HS-5 (cell line): ENCODE measurements at places on chromosomes 3 and 15.

DNA sequence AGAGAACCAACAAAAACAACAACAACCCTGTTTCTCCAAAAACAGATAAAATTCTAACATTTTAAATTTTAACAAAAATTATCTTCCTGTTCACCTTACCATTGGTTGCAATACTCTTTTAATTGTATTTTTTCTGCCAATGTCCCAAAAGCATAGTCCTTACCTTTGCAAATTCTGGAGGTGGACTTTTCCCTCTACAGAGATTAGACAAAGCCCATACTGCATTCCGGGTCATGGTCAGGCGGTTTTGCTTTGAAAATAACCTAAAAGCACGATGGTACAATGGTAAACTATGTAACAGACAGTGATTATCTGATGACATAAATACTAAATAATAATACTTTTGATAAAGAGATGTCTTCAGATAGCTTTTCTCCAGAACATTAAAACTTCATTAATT is 35.5 kb upstream of the WDR5B start:
- DNase-seq = no peak

GRCh38 chr3:127637546-127637945 is 8.6 kb downstream of the PODXL2 start:
- DNase-seq = no peak

DNA sequence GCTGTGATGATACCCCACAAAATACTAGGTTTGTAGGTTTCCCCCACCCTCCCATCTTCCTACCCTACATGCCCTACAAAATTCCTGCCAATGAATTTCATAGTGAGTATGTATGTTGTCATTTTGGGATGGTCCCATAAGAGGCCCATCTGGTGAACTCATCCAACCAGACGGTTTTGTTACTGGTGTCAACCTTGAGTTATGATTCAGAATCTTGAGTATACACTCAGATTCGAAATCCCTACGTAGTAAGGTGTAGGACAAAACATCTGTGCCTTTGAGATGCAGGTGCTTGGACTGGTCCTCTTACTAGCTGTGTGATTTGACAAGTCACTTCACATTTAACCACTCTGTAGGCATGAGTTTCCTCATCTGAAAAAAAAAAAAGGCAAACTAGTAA is 3.6 kb downstream of the SIAH2 start:
- no peak for DNase-seq

DNA sequence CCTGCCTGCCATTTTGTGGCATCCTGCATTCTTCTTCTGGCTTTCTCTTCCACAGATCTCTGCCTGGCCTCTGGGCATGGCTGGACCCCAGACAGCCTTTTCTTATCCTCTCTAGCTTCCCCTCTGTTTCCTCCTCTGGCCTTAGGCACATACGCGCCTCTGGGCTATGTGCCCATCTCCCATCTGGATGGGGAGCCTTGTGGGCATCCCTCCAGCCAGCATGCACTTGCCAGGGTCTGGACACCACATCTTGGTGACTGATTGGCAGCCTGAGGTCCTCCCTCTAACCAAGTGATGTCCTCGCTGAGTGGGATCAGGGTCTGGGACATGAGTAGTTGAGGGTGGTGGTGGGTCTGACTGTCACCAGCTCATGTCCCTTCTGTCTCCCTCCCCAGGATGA is 12.8 kb downstream of the PLEKHO2 start:
- DNase-seq = no peak

GRCh38 chr15:51907136-51907862 is 64.3 kb downstream of the LEO1 start:
- no peak for DNase-seq

GRCh38 chr15:39624806-39625205 is 43.9 kb downstream of the THBS1 start:
- peak; percentile 76 for DNase-seq

DNA sequence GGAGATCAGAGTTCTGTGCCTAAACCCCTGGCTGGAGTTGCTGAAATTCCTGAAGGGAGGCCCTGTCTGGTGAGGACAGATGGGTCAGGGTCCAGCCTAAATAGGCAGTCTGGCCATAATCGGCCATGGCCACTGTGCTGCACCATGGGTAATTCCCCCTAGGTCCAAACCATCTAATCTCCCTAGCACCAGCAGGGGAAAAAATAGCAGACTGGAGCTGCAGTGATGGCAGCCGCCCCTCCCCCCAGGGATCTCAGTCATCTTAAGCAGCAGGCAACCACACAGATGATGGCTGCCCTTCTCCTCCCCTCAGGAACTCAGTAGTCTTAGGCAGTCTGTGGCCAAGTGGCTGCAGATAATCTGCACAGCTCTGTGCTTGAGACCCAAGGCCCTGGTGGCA is 68.4 kb upstream of the CD96 start:
- no peak for DNase-seq

- DNase-seq = no peak
Observed at GRCh38 chr3:94611596-94611995, 548.7 kb downstream of the NSUN3 start.

- DNase-seq = no peak
Observed at GRCh38 chr3:139657936-139658335, 19.8 kb downstream of the NMNAT3 start.

GRCh38 chr15:45743426-45744235 is 108.8 kb downstream of the SQOR start:
- DNase-seq = no peak

DNA sequence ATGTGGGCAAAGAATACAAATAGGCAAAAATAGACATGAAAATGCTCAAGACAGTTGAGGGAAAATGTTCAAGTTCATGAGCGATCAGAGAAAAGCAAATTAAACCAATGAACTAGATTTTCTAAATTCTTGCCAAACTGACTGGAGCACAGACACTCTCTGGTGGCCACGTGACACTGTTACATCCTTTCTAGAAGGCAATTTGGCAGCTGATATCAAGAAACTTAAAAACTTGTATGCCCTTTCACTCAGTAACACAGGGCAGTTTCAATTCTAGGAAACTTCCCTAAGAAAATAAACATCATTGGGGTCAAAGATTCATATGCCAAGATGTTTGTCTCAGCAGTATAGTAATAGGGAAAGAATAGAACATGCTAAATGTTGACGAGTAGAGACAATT is 52.2 kb downstream of the ABHD5 start:
- no peak for DNase-seq

- no peak for DNase-seq
Observed at GRCh38 chr3:114223143-114223542, 14.2 kb downstream of the ZNF80 start.

- no peak for DNase-seq
Observed at GRCh38 chr15:74337607-74338211, 29.7 kb downstream of the CYP11A1 start.

DNA sequence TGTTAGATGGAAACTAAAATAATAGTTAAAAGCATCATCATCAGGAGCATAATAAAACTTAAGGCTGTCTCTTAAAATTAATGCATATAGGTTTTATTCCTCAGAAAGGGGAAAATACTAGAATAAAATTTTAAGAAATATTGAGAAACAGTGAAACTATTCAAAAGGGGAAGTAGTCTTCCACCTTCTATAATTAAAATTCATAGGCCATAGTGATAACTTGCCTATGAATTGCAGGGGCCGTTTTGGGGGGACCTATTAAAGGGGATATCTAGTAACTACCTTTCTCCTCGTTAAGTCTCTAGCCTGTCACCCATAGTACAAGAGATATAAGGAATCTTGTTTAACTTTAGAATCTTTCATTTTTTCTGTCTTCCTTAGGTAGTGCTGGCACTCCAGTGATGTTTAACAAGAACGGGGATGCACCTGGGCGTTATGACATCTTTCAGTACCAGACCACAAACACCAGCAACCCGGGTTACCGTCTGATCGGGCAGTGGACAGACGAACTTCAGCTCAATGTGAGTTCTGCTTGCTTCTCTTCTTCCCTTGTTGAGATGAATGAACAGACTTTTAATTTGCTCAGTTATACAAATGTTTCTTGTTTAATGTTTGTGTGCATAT is 600.4 kb downstream of the GRM7 start:
- no peak for DNase-seq

DNA sequence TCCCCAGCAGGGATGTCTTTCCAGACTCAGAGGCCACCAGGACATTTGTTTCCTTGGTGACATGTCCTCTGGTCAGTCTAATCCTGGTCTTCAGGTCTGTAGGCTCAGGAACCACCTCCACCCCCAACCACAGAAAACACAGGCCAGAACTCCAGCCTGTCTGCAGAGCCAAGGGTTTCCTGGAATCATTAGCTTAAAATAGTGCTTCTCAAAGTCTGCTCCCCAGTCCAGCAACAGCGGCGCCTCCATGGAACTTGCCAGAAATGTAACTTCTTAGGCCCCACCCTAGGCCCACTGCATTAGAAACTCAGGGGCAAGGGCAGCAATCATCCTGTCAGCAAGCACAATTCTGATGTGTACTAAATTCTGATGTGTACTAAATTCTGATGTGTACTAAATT is 20.0 kb downstream of the SLC28A1 start:
- DNase-seq = no peak

DNA sequence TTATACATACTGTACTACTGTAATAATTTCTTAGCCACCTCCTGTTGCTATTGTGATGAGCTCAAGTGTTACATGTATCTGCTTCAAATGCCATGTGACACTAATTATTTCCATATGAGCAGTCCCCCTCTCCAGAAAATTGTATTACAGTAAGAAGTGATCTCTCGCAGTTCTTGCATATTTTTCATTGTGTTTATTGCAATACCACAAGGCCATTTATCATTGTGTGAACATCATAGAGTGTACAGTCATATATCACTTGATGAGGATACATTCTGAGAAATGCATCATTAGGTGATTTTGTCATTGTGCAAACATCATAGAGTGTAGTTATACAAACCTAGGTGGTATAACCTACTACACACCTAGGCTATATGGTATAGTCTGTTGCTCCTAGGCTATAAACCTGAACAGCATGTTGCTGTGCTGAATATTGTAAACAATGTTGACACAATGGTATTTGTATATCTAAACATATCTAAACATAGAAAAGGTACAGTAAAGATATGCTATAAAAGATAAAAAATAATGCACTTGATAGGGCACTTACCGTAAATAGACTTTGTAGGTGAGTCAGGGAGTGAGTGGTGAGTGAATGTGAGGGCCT is 189.6 kb upstream of the MLF1 start:
- no peak for DNase-seq

DNA sequence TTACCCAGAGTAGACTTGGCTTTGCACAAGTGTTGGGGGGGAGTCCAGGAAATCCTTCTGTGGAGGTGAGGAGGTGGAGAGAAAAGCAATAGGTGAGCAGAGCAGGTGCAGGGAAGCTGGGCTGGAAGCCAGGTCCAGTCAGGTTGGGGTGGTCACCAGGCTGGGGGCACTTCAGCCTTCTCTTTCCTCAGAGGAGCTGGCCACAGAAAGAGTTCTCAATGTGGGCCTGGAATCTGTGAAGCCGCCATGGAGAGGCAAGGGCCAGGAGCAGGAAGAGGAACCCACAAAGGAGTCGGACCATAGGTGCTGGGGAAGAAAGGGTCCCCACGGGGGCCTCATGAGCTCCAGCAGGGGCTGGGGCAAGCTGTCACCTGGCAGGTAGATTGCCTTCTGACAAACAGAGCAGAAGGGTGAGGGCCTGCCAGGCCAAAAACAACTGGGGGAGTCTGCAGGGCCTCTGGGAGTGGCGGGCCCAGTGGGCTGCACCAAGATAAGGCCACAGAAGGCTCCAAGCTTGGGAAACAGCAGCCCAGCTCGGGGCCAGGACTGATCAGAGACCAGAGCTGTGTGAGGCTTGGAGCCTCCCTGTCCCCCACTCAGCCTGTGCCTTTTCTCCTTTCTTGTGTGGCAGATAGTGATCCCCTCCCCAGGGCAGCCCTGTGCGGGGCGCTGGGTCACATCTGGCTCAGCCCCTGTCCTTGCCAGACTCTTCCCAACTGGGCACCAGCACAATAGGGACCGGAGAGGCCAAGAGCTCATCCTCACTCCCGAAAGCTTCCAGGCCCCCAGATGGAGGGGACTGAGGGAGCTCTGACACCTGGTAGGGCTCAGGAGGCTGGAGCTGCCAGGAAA is 53.0 kb upstream of the FGD5 start:
- DNase-seq = no peak

DNA sequence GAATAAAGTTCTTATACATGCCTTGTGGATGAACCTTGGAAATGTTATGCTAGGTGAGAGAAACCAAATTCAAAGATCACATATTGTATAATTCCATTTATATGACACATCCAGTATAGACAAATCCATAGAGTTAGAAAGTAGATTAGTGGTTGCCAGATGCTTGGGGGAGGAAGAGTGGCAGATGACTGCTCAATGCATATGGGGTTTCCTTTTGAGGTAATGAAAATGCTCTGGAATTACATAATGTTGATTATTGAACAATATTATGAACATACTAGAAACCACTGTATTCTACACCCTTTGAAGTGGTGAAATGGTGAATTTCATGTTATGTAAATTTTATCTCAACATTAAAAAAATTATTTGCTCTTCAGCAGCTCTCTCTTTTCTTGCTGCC is 100.8 kb downstream of the DHX36 start:
- no peak for DNase-seq

DNA sequence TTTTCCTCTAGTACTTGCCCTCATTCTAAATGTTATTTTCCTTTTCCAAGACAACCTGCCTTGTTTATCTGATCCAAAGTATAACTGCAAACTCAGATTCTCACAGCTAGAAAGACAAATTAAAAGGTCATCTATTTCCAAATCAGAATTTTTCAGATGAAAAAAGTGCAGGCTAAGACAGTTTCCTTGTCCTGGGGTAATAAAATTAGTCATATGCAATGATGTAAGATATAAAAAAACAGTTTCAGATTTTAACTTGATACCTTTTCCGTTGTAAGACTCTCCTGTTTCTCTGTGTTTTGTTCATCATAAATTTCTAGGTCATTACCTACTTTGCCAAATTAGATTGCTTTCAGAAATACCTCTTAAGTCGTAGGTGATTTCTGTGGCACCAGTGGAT is 238.4 kb upstream of the PEX5L start:
- no peak for DNase-seq

GRCh38 chr3:66253790-66254620 is 33.2 kb downstream of the SLC25A26 start:
- DNase-seq = peak; percentile 19

DNA sequence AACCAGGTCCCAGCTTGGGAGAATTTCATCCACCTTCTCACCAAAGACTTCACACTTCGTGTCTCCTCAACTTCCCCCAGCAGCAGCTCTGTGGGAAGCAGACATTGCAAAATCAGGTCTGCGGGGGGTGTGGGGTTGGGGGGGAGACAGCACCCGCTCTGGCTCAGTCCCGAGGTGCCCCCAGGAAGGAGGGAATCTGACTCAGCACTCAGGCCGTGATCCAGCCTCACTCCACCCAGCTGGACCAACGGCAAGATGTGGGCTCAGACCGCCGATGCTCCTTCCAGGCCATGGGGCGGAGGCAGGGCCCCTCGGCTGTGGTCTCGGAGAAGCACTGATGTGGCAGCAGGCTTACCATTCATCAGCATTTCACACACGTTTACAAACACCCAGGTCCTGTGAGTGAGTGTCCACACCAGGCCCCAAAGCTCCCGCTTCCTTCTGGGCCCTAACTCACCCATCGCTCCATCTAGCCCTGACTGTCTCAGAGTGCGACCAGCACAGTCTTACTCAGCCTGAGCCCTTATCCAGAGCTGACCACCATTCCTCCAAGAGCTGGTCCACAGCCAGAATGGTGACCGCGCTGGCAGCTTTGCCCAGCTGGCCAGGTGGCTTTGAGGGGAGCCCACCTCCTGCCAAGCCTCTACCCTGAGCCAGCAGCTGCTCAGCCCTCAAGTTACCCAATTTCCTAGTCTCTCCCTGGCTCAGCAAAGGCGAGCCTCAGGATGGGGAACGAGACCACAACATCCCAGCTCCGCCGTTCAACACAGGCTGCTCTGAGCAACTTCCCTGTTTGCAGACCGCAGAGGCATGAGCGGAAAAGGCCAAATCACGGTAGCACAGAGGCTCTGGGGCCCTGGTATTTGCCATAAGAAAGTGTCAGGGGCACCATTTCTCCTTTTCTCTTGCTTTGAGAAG is 3.3 kb downstream of the STAB1 start:
- DNase-seq = no peak

GRCh38 chr15:100601163-100601562 is 821 bp downstream of the LINS1 start:
- DNase-seq = peak; percentile 9
